ENCODE measurements at places on chromosomes 5 and 9.

DNA sequence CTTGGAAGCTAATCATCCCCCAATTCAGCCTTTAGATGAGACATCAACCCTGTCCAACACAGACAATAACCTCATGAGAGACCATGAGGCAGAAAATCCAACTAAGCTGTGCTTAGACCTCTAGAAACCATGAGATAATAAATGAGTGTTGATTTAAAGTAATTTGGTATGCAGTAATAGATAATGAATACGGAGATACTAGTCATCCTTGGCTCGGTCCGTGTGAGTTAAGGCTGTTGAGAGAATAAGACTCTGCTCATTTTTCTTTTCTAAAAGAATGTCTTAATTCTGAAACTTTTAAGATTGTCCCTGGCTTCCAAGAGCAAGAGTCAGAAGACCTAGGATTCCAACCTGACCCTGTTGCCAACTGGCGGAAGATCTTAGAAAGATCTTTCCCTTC is 6.1 kb downstream of the TNC start:
- DNase-seq, result no peak

DNA sequence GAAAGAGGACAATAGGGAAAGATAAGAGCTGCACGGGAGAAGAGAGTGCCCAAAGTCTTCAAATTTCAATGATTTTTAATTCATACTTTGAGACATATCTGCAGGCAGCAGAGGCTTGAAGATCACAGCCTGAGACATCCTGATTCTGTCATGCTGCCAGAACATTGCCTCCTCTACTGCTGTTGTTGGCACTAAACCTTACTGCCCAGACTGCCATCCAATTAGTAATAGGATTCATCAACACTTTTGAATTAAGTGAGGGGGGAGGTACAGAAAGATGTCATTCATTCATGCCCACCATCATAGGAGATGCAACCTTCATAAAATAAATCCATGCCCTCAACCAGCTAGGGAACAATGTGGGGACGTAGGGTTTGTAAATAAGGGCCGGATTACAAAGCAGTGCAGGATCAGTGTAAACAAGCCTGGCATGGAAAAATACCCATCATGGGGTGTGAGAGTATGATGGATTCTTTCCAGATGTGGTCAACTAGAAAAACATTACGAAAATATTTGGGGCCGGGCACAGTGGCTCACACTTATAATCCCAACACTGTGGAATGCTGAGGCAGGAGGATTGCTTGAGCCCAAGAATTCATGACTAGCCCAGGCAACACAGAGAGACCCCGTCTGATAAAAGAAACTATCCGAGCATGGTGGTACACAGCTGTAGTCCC is 122.1 kb upstream of the DAPK1 start:
- DNase-seq, result peak; percentile 52

- DNase-seq, result no peak
Observed at GRCh38 chr5:176740702-176741496, 69.5 kb upstream of the UNC5A start.

- DNase-seq, result no peak
Observed at GRCh38 chr5:122985954-122986721, 50.4 kb downstream of the PPIC start.

- DNase-seq, result no peak
Observed at GRCh38 chr5:178327931-178328711, 95.5 kb upstream of the PHYKPL start.

DNA sequence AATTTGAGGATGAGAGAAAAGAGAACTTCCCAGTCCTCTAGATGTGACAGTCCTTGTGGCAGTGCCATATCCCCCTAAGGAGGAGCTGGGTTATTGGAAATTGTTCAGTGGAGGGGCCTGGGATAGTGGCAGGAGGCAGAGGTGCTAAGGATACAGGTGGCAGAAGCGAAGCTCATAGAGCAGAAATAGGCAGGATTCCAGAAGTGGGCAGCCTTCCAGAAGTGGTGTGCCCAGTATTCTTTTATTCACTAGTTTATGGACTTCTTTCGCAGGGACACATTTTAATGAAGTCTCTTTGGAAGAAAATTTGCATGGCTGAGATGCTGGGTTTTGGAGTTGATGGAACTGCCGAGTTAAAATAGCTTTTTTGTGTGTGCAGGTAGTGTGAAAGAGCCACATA is 6.8 kb downstream of the PIK3R1 start:
- no peak for DNase-seq

DNA sequence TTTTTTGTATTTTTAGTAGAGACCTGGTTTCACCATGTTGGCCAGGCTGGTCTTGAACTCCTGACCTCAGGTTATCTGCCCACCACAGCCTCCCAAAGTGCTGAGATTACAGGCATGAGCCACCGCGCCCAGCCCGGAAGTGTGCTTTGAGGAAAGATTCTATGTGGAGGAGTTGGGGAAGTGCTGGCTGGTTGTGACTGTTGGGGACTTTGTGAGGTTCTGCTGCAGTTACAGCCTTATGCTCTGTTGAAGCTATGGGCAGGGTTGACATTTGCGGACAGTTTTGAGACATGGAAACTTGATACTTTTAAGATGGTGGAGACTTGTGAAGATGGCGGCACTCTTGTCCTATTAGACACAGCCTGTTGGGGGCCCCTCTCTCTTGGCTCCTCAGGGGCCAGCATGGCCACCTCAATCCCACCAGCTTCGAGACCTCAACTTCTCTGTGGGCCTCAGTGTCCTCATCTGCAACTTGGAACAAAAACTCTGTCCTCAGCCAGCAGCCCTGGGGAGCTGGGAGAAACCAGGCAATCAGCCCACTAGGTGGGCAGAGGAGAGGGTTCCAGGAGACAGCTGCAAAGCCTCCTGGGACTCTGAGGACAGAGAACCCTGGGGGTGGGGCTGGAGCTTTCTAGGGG is 24.9 kb downstream of the C9orf50 start:
- no peak for DNase-seq

GRCh38 chr9:1871626-1872419 is 143.3 kb upstream of the SMARCA2 start:
- no peak for DNase-seq

DNA sequence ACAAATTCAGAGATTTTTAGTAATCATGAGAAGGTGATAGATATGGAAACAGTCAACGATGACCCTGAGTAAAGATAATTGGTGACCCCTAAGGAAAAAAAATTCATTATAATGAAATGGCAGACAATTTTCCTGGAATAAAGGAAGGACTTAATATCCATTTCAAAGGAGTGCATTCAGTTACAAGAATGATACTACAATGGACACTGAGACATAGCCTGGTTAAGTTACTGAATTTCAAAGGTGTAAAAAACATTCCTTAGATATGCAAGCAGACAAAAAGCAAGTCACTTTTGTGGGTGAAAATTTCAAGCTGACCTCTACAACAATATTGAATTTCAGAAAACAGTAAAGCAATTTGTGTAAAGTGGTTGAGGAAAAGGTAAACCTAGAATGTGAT is 1012.5 kb upstream of the SEMA6A start:
- no peak for DNase-seq

GRCh38 chr5:85929713-85930112 is 688.0 kb upstream of the COX7C start:
- no peak for DNase-seq

DNA sequence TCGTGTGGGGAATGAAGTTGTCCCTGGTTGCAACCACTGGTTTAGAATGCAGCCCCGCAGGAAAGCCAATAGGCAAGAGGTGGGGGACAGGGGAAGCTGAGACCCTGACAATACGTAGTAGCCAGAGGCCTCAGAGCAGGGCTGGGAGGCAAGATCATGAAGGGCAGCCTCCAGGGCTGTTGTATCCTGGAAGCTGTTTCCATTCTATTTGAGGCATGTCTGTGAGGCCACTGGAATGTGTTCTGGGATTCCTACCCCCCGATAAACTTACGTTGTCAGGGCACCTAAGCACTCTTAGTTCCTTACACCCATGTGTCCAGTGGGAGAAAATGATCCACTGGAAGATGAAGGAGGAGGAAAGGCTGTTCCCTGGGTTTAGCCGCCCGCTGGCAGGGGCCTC is 177.3 kb downstream of the CFAP90 start:
- DNase-seq, result no peak

DNA sequence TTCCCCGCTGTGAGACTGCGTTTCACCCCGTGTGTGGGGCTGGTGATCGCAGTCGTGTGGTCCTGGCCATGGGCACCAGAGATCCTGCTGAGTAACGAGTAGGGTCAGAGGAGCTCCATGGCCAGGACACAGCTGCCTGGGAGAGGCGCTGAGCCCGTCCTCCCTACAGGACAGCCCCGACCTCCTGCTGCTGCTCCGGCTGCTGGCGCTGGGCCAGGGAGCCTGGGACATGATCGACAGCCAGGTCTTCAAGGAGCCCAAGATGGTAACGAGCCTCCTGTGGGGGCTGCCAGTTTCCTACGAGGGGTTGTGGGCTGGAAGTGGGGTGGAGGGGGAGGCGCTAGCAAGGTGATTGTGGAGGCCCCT is 11.0 kb downstream of the NELFB start:
- no peak for DNase-seq

GRCh38 chr5:155193483-155194107 is 180.0 kb downstream of the KIF4B start:
- DNase-seq, result no peak

GRCh38 chr5:75611311-75612225 is at the start of gene ANKDD1B:
Gene ANKDD1B (plus strand): TSS chr5:75611453. CDS start chr5:75611635, 182 bp downstream.
- no peak for DNase-seq

DNA sequence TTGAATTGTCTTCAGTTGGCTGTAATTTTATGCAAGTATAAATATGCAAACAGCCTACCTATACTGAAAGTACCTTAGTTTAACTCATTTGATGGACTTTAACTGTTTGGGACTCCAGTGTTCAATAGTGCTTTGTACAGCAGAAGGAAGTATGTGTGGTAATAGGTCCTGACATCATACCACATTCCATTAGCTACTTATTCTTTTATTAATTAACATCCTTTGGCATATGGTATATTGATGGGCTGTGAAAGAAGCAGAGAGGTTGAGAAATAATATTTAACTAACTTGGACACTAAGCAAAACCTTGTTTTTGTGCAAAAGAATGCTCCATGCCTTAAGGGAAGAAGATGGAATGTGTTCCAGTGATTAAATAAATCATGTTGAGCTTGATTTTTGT is 97.6 kb upstream of the SEMA6A start:
- DNase-seq, result peak; percentile 56

DNA sequence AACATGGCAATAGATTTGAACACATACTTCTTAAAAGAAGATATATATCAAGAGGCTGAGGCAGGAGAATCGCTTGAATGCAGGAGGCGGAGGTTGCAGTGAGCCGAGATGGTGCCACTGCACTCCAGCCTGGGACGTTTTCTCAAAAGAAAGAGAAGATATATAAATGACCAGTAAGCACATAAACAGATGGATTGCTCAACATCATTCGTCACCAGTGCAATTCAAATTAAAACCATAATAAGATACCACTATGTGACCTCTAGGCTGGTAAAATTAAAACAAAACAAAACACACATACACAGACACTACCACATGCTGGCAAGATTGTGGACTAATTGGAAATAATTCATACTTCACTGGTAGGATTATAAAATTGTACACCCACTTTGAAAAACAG is 5.3 kb upstream of the TXN start:
- DNase-seq, result no peak

DNA sequence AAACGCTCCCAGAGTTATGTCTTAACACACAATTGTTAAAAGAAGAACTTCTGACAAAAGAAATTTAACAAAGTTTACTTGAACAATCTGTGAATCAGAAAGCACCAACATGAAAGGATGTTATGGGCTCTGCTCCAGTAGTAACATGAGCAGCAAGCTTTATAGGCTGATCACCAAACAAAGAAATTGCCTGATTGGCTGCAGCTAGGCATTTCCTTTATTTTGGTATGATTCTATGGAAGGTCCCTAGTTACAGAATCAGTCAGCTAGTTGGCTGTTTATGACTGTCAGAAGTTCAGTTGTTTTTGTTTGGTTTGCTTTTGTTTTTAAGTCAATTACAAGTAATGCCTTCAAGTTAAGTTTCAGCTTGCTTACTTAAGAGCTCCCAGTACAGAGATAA is 102.4 kb upstream of the SMC2 start:
- no peak for DNase-seq

- no peak for DNase-seq
Observed at GRCh38 chr5:66306105-66306843, 162.2 kb downstream of the SREK1 start.

- no peak for DNase-seq
Observed at GRCh38 chr5:151123897-151124751, 33.5 kb downstream of the ANXA6 start.

DNA sequence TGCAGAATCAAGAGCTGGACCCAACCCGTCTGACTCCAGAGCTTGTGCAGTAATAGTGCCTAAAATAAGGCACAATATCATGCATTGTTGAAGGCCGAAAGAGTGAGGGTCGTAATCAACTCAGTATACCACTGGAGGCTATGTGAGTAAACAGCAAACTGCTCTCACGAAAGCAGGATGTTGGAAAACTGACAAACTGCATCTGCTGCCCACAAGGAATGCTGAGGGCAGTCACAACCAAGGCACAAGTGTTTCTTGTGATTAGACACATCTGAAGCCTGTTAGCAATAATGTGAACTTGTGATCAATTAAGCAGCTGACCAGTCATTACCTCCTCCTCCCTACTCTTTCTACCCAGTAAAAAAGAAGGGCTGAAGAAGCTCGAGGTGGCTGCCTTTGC is 48.8 kb downstream of the TRPM3 start:
- DNase-seq, result no peak

- DNase-seq, result peak; percentile 93
Observed at GRCh38 chr5:158943057-158943456, 156.7 kb downstream of the EBF1 start.

GRCh38 chr9:90853945-90854344 is 52.3 kb downstream of the SYK start:
- DNase-seq, result no peak

- DNase-seq, result no peak
Observed at GRCh38 chr5:54531546-54531945, 14.0 kb downstream of the SNX18 start.

DNA sequence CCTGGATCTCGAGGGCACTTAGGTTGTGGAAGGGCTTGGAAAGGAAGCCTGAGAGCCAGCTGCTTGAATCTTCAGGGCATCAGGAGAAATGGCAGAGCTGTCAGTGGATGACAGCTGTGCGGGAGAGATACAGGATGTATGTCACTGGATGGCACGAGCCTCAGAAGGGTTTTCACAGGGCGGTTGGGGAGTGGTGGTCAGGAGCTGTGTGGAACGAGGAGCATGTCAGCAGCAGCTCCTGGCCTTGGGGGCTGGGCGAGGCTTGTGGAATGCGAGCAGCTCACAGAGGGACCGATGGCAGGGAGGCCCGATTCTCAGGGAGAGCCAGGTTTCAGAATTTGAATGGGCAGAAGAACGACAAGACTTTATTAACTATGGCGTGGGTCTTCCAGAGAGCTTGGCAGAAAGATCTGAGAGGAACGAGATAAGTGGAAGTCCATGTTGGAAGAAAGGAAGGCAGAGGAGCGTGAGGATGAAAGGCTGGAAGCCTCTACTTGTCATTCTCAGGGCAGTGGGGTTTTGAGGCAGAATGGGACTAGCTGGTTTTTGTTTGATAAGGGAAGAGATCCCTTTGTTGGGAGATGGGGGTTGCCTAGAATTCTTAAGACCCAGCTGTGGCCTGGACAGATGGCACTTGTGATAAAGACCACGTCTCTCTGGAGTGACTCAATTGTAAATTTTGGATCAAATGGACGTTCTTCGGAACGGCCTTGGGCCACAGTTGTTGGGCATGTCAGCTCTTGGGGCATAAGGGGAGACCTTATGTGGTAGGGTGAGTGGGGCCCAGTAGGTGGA is 60.3 kb downstream of the SNX30 start:
- DNase-seq, result no peak

- no peak for DNase-seq
Observed at GRCh38 chr5:164175083-164175482, 669.7 kb downstream of the MAT2B start.
